ENCODE measurements at places on chromosomes 2 and 18.

GRCh38 chr18:68181956-68182355, 533.0 kb downstream of the TMX3 start:
- no peak for DNase-seq

DNA sequence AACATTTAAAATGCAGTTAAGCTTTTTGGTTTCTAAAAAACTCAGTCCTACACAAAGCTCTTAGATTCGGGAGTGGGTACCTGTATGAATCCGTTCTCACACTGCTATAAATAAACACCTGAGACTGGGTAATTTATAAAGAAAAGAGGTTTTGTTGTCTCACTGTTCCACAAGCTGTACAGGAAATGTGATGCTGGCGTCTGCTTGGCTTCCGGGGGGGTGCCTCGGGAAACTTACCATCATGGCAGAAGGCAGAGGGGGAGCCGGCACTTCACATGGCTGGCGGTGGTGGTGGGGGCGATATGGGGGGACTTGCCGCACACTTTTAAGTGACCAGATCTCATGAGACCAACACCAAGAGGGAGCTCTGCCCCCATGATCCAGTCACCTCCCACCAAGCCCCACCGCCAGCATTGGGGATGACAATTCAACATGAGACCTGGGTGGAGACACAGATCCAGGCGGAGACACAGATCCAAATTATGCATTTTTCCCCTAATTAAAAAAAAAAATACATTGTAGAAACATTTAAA, 222.5 kb downstream of the GBX2 start:
- DNase-seq, result peak; percentile 52

DNA sequence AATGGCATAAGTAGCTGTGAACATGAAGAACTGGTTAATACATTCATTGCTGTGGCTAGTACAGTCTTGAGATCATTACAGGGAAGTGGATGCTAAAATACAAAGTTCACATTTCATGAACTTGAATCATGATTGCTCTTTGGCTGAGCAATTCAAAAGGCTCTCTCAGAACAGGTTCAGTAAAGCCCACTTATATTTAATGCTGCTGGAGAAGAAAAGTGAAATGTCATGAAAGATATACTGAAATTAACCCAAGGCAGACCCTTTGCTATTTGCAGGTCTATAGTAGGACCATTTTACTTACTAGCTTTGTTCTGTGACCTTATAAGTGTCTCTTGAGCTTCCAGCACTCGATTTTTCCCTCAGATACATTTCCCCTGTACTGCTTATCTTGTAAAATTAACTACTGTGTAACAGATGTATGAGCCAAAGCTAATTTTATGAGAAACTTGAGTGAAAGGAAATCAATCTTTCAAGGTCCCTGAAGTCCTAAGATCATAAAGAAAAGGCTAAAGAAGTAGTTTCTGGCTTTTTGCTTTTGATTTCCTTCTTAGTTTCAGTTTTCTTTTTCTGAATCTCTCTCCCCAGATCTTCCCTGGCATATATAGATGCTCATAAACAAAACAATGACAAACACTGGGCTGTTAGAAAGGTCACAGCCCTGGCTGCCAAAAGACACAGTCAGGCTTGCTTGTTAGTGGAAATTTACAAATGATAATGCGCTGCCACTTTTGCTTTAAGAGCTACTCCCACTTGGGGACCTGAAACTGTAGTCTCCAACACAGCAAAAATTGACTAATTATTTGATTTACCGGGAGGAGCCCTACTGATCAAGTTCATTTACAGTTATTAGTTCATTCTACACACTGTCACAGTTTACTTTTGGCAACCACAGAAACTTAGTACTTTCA, 132.7 kb upstream of the XPO1 start:
- peak; percentile 55 for DNase-seq

- no peak for DNase-seq
Observed at GRCh38 chr2:38155-38554, 8.2 kb downstream of the FAM110C start.

GRCh38 chr2:236971131-236971821, 114.4 kb upstream of the COPS8 start:
- no peak for DNase-seq

- peak; percentile 7 for DNase-seq
Observed at GRCh38 chr2:186749219-186749618, 55.4 kb downstream of the FAM171B start.

DNA sequence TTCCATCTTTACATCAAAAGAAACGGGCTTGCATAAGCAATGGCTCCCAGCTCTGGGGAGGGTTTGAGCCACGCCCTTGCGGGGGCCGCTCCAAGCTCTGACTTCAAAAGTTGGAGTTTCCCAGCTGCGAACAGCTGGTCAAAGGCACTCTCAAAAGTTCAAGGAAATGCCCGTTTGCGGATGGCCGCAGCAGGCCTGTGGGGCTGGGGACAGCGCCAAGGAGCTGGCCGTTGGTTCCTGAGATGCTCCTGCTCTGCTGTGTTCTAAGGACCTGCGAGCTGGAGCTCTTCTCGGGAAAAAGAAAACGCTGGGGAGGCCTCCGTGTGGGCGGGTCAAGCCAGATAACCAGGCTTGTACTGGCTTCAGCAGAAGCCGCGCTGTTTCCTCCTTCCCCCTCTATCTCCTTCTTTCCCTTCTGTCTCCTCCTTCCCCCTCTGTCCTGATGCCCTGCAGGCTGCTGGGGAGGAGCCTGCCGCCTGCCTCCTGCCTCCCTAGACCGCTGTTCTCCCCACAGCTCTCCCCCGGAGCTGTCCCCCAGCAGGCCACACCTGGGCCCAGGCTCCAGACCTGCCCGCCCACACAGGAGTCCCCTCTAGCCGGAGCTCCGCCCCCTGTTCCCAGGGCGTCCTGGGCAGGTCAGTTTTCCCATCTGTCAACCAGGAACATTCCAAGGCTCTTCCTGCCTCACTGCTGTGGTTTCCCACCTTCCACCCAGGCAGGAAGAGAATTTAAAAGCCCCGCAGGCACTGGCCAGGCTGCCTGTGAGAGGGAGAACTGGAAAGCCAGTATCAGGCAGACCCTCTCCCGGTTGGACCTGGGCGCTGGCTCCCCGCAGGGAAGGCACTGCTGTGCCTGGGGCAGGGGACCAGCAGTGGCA, 14.1 kb downstream of the KLF11 start:
- DNase-seq, result no peak

GRCh38 chr18:11323359-11323819, 174.0 kb upstream of the PIEZO2 start:
- no peak for DNase-seq

DNA sequence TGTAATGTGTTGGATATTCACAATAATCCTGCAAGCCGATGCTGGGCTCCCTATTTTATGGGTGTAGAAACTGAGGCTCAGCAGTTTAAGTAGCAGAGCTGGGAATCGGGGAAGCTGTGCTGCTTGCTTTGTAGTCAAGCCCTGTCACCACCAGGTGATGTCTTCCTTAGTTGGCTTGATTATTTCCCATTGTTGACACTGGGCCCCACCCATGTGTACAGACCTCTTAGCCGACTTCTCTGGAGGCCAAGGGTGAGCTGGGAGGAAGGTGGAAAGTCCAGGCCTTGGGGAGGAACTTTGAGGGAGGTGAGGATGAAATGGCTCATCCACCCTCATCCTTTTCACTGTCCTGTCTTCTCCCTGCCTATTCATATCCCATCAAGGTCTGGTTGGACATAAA, 60.0 kb downstream of the CAPN13 start:
- DNase-seq, result no peak

- no peak for DNase-seq
Observed at GRCh38 chr2:164009756-164010337, 274.0 kb upstream of the FIGN start.

GRCh38 chr18:53753601-53754000, 470.9 kb downstream of the MBD2 start:
- DNase-seq, result no peak

DNA sequence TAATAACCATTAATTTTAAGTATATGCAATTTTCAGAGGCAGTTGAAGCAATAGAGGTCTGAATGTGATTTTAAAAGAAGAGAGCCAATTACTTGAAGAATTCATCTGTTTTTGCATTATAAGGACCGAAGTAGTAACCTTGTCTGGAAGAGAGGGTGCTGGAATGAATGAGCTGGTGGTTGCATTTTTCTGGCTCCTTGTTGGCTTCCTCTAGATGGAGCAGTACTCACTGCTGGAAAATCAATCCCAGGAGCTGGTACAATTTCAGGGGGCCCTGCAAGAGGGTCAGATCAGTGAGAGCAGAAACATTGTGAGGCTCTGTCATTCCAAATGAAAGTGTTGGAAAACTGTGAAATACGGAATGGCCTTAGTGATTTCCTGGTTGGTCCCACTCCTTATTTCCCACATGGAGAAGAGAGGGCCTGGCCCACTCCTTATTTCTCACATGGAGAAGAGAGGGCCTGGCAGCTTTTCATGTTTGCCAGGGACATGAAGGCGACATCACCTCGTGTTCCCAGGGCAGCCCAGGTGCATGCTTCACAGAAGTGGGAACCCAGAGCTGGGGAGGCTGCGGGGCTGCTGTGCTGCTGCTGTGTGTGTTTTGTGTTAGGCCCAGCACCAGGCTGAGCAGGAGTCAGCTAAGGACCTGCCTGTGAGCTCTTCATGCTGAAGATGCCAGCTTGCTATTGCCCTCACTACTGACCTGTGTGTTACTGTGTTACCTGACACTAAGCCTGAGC, 197.4 kb downstream of the SNTG2 start:
- no peak for DNase-seq

GRCh38 chr2:84613082-84613481, 96.8 kb downstream of the DNAH6 start:
- DNase-seq, result no peak

DNA sequence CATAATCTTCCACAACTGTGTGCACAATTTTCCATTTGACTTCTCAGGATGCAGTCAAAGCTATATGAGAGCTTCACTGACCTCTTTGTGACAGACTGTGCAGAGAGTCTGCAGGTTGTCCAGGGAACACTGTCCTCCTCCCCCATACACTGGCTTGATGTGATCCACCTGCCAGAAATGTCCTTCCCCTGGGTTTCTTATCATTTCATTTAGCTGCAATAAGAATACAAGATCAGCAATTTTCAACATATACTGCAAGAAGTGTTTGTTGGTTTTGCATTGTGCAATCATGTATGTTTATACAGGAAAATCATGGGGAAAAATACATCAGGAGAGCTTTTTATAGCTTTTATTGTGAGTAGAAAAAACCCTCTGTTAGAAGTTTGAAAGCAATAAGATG, 150.7 kb downstream of the RAB3GAP1 start:
- no peak for DNase-seq

- DNase-seq, result no peak
Observed at GRCh38 chr18:64110692-64111480, 38.0 kb downstream of the LINC00305 start.

DNA sequence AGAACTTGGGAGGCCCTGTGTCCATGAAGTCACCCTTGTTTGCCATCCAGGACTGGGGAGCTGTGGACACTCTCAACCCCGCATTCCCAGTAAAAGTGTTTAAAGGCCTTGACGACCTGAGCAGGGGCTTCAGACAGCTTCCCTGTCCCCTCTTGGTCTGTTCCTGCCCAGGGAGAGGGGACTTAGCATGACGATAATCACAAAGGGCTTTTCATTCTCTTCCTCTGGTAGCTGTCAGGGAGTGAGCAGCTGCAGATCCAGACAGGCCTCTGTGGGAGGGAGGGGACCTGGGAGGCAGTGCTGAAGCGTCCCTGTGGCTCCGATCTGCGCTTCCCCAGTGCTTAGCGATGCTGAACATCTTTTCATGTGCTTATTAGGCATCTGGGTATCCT, 77.8 kb upstream of the HS6ST1 start:
- no peak for DNase-seq

DNA sequence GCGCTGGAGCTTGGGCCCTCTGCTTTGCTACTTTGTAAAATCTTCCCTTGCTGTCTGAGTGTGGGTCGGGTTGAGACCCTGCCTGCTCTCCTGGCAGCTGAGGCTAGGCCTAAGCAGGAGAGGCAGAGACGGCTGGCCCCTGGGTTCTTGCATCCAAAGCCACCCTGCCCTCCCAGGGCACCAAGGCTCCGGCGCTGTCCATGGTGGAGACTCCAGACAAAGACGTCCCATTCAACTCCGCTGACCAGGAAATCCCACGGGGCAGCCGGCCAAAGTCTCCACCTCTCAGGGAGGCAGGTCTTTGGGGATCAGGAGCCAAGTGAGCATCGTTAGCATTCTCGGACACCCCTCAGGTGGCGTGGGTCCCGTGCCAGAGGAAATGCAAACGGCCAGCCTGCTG, 2.6 kb upstream of the PRLH start:
- no peak for DNase-seq

DNA sequence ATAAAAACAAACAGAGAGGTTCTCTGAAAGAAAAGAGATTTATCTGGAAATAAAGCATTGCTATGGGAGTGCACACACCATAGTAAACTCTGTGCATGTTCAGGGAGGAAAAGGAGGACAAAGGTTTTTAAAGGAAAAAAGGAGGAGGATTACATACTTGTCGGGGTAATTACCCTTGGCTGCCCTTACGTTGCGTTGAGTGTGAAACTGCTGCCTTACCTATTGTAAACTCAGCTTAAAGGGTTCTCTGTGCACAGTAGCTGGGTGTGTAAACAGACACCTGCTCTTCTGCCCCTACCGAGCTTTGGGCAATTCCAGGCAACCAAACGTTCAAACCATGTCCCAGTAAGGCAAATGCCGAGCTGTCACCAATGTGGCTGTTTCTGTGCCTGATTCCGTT, 29.6 kb upstream of the PXDN start:
- no peak for DNase-seq

DNA sequence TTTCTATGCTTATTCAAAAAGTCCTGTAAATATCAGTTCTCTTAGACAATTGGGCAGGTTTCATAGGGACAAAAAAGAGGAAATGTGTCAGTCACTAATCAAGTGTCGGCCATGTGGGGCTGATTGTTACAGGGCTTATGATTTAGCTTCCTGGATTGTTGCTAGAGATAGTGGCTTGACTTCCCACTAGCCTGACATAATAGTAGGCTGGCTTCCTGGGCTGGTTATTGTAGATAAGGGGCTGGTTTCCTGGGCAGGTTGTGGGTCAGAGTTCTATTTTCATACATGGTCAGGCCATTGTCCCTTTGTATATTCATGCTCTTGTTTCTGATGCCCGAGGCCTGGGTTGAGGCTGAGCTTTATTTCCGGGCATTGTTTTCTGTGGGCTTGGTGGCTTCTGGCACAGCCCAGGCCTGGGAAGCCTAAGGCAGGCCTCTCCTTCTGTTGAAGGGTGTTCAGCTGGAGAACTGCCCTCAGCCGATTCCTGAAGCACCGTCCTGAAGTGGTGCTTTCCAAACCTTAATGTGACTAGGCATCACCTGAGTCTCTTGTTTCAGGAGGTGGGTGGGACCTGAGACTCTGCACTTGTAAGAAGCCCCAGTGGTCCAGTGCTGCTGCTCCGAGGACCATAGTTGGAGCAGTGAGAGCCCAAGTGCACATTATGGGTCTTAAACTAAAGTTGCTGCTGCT, 37.0 kb downstream of the CD8B2 start:
- no peak for DNase-seq

DNA sequence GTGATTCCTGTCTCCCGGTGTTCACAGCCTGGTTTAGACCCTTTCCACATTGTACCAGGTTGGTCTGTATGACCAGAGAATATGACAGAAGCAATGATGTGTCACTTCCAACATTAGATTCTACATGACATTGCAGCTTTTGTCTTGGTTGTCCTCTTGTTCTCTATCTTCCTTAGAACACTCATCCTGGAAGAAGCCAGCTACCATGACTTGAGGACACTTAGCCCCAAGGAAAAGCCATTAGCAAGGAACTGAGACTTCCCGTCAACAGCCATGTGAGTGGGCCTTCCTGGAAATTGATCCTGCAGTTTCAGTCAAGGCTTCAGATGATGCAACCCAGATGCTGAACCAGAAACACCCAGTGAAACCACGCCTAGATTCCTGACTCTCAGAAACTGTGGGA, 143.3 kb downstream of the MREG start:
- no peak for DNase-seq
